Activated T-helper 1 cell treated with anti-CD3 and anti-CD28 coated beads, Interleukin-12 subunit alpha, Interleukin-12 subunit beta, Interleukin-2, Interleukin-4 antibody, amounts not matched to agents 30 ng/mL and 10 ng/mL and 1 ng/mL, durations not matched to agents 14 hours and 24 hours and 36 hours (primary cell): ENCODE measurements at places on chromosomes 11 and 22. TPM values are rescaled to one million over a fixed set of nuclear protein-coding genes. Genes with fewer than 3 reads are reported as not detected.

INSC gene
- not detected in 2 replicates for total RNA-seq

TMEM86A gene
- total RNA-seq = 0.52 and 0.93 TPM in 2 replicates

DNA sequence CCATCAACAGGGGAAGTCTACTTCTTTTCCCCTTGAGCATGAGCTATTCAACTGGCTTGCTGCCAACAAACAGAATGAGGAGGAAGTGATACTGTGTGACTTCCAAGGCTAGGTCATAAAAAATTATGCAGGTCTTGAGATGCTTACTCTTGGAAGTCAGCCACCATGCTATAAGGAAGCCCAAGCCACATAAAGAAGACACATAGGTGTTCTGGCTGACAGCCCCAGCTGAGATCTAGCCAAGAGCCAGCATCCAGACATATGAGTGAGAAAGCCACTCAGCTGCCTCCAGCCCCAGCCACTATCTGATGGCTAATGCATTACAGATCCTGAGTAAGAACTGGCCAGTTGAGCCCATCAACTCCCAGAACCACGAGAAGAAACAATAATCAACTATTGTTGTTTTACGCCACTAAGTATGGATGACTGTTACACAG, 31.0 kb upstream of the PPP2R1B start:
- H3K27ac ChIP-seq = no peak overlapping the region
- H3K27me3 ChIP-seq = no peaks in the 10 kb centered on the region
- no peak overlapping the region for H3K4me3 ChIP-seq
- DNase-seq = no peak
- H3K4me1 ChIP-seq = peaks cover 9% of the 10 kb centered on the region

GRCh38 chr11:123093739-123094138, 31.8 kb upstream of the HSPA8 start:
- H3K27me3 ChIP-seq = peaks cover 5% of the 10 kb centered on the region
- peaks cover 19% of the 10 kb centered on the region for H3K4me1 ChIP-seq
- DNase-seq = no peak
- no peak overlapping the region for H3K4me3 ChIP-seq
- H3K36me3 ChIP-seq = peaks cover 2% of the 10 kb centered on the region
